ENCODE measurements at places on chromosomes 2 and 18.

DNA sequence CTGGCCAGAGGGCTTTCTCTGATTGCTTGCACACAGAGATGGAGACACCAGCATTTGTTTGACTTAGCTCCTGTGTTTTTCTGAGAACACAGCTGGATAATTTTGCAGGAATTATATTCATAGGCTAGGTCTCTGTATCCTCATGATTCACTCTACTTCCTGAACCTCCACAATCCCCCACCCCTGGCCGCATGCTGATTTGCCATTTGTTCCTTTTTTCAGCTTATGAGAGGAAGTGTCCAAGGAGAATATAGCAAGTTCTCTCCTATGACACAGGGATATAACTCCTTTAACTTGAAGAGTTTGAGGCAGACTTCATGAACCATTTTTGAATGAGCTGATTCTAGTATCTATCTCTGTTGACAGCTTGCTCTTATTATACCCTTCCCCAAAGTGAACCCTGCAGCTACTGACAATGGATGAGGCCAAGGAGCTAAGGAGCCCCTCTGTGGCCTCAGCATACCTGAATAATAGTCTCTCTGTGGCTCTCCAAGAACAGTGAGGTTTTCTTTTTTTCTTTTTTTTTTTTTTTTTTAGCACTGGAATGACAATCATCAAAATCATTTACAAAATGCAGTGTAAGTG lies 15.4 kb downstream of the CAVIN2 start:
- DNase-seq: no peak

GRCh38 chr2:29080886-29081743 lies 6.8 kb upstream of the PCARE start:
- DNase-seq: no peak

DNA sequence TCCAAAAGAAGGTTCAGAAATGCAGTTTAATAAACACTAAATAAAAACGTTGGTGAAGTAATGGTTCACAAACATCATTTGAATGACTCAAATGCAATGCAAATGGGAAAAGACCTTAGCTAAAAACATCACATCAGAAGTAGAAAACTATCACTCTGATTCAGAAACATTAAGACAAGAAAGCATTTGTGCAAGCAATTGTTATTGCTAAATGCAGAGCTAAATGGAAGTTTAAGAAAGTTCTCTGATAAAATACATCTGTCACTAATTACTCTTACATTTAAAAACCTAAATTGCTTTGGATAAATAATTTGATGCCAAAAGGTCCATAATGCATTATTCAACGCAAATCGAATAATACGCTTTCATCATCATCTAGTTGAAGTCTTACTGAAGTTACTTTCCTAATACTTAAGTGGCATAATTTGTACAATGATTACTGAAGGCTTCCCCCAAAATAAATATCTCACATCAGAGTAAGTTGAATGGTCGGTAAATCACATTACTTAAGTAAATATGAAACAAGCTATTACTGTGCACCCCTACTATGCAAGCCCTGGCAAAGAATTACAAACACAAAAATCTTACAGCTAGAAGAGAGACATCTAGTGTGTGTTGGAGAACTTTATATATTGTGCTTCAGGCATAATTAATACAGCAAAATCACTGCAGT lies 105.7 kb upstream of the KCTD1 start:
- no peak for DNase-seq

DNA sequence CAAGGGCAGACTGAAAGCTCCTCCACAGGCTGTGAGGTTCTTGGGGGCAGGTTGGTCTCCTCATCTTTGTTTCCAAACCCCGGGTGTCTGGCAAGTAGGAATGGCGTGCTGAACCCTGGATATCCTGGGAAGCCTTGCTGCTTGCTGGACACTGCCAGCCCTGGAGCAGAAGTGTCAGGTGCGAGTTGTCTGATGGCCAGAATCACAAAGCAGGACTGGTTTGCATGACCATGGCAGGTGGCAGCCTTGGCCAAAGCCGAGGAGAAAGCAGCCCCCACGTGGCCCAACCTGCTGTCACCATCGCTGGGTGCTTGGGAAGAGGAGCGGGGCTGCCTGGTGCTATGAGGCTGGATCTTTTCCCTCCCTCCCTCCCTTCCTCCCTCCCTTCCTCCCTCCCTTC lies 309.5 kb upstream of the HS6ST1 start:
- DNase-seq: no peak

- DNase-seq: no peak
These were observed 68.4 kb downstream of the COPS7B start for GRCh38 chr2:231854616-231855125.

DNA sequence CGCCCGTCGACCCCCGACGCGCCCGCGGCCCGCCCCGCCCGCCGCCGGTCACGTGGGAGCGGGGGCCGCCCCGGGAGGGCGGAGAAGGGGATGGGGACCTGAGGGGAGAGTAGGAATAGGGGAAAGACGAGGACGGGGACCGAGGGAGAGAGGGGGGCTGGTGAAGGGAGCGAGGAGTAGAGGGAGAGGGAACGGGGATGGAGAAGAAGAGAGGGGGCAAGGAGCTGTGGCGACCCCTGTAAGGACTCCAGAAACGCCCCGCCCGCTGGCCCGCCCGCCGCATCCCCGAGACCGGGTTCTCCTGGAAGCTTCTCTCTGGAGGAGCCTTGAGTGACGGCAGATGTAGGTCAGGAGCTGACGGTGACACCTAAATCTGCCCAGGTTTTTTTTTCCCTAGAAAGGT lies 615 bp downstream of the ADNP2 start:
- no peak for DNase-seq

- DNase-seq: no peak
These were observed 325.3 kb upstream of the MEX3C start for GRCh38 chr18:51522821-51523220.

GRCh38 chr2:5509362-5509761 lies 182.8 kb upstream of the SOX11 start:
- no peak for DNase-seq

GRCh38 chr2:43333101-43333655 lies 106.8 kb upstream of the ZFP36L2 start:
- no peak for DNase-seq

GRCh38 chr2:52414561-52415295 lies 1352.9 kb upstream of the CHAC2 start:
- DNase-seq: no peak

GRCh38 chr2:143758629-143759330 lies 629.6 kb downstream of the ARHGAP15 start:
- no peak for DNase-seq

GRCh38 chr2:99159594-99159993 lies 4.8 kb downstream of the LIPT1 start:
- DNase-seq: no peak

DNA sequence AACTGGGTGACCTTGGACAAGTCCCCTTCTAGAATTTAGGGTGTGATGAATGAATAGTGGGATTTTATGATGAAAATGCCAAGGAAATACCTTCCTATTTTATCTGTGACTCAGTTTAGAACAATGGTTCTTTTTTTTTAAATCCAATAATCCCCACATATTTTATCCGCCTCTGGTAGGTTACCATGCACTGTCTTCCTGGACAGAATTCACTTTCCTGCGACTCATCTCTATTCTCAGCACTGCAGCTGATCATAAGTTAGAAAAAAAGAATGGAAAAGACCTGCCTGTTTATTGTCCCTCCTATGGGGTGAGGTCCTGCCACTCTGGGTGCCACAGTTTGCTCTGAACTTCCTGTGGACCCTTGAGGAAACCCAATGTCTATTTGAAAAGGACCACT lies 73.1 kb downstream of the IRS1 start:
- DNase-seq: no peak

GRCh38 chr2:45765007-45765727 lies 113.7 kb downstream of the PRKCE start:
- DNase-seq: no peak

DNA sequence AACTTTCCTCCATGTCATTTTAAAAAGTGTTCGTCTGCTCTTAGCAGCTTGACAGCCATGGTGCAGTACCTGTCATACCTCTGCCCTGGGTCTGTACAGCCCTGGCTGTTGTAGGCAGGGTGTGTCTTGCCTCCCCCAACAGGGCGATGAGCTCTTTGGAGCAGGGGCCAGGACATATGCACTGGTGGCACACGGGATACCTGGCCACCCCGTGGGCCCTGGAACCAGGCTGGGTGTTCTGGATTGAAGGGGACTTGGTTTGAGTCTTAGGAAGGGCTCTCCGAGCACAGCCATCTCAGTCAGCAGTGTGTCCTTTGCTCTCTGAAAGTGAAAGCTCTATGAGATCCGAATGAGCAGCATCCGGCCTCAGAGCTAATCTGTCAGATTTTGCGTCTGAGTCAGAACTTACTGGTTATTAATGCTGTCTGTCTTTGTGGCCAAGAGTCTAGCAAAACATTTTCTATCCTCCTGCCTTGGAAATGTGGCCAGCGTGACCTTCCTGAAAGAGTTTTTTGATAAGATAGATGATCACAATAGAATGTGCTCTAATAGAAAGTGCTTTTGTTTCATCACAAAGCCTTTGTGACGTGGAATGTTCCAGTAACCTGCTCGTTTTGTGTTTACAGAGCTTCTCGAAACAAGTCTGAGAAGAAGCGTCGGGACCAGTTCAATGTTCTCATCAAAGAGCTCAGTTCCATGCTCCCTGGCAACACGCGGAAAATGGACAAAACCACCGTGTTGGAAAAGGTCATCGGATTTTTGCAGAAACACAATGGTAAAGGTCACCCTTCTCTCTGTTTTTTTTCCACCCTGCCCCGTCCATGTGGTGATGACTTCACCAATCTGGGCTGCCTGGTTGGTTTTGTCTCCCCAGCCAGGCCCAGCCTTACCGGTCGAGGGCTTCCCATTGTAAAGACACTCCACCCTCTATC lies 77.3 kb upstream of the RPL31 start:
- DNase-seq: no peak

- DNase-seq: no peak
These were observed 631.5 kb downstream of the NYAP2 start for GRCh38 chr2:226030788-226031646.

- no peak for DNase-seq
These were observed 80.9 kb upstream of the IGFBP5 start for GRCh38 chr2:216776066-216776850.

DNA sequence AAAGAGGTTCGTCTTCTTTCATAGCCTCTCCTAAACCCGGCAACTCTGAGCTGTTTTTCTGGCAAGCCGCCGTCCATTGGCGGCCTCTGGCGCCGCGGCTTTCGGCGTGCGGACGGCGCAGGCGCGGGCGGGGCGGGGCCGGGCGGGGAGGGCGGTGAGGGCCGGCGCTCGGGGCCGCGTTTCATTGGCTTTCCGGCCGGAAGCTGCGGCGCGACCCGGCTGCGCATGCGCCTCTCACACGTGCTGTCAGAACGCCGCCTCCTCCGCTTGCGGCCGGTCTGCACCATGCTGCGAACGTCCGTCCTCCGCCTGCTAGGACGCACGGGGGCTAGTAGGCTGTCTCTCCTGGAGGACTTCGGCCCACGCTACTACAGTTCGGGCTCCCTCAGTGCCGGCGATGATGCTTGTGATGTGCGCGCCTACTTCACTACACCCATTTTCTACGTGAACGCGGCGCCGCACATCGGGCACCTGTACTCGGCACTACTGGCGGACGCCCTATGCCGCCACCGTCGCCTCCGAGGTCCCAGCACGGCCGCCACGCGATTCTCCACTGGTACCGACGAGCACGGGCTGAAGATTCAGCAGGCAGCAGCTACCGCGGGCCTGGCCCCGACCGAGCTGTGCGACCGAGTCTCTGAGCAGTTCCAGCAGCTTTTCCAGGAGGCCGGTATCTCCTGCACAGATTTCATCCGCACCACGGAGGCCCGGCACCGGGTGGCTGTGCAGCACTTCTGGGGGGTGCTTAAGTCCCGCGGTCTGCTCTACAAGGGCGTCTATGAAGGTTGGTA lies at the start of gene MARS2:
MARS2 (plus strand) TSS at position 249 of the 791 bp plus-strand sequence; CDS start at position 286, 37 bp downstream.
- DNase-seq: peak; percentile 84

GRCh38 chr2:107062599-107063220 lies 176.7 kb upstream of the ST6GAL2 start:
- DNase-seq: no peak

- no peak for DNase-seq
These were observed 949 bp downstream of the MYOM1 start for GRCh38 chr18:3218819-3219218.

- no peak for DNase-seq
These were observed 237.0 kb downstream of the HDAC4 start for GRCh38 chr2:239163688-239164334.
